Activated naive CD4-positive, alpha-beta T cell (primary cell): ENCODE measurements at places on chromosomes 11 and 22.

GRCh38 chr11:7604331-7604955, 68.9 kb downstream of the CYB5R2 start:
- DNase-seq = no peak

DNA sequence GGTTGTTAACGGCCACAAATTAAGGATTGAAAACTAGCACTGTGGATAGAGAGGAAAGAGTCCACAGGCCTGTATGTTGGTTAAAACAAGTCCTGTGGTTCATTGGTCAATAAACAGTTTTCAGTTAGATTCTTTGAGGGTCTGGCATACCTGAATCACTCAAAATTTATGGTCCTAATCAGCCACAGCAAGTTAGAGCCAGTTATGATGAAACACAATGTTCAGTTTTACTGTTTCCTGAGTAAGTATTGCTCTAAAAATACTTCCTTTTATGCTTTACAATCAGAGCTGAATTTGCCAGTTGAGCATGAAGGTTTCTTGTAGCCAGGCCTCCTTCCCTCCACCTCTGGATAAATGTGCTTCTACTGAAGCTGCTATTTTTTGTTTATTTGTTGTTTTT, 12.9 kb upstream of the CAT start:
- no peak for DNase-seq

DNA sequence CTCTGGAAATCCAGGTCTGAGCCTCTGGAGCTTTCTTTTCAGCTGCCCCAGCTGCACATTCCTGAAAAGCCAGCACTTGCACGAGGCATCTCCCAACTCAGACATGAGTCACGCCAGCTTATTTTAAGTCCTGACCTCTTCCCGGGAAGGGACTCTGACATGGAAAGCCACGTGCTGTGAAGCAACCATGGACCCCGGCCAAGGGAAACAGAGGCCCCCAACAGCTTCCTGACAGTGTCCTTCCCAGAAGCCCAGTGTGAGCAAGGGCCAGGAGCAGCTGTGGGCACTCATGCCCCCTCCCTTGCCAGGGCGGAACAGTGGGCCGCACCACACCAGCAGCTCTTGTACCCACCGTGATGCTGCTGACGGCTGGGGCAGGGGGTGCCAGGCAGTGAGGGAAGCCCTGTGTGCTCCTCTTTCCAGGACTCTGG, 118.8 kb upstream of the CADM1 start:
- no peak for DNase-seq

DNA sequence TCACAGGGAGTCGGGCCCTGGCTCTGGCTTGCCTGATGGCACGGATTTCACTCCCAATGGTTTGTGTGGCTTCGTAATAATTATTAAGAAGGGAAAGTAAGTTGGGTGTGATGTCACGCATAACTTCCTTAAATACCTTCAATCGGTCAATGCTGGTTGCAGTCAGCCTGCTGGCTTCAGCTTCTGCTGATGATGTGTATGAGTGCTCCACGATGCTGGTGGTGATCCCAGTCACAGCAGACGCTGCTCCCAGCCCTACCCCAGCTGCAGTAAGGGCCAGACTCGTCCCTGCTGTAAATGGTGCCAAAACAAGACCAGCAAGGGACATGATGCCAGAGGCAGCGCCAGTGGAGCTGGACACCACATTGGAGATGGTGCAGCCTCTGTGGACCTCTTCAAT, 19.1 kb downstream of the APOL3 start:
- DNase-seq = no peak

DNA sequence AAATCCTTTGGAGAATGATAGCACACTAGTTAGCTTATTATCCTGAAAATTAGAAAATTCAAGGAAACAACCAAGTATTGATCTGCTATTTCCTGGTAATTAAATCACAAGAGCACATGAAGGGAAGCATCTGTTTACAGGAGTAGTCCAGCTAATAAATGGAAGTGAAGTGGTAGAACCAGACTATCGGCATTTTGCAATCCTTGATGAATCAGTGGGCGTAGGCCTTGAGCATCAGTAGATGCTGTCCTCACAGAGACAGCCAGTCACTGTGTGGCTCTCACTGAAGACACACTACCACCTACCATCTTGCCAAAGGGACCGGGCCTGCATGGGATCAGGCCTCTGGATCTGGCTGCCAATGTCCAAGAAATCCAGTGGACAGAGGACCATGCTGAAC, 69.8 kb downstream of the FBLN1 start:
- DNase-seq = no peak

DNA sequence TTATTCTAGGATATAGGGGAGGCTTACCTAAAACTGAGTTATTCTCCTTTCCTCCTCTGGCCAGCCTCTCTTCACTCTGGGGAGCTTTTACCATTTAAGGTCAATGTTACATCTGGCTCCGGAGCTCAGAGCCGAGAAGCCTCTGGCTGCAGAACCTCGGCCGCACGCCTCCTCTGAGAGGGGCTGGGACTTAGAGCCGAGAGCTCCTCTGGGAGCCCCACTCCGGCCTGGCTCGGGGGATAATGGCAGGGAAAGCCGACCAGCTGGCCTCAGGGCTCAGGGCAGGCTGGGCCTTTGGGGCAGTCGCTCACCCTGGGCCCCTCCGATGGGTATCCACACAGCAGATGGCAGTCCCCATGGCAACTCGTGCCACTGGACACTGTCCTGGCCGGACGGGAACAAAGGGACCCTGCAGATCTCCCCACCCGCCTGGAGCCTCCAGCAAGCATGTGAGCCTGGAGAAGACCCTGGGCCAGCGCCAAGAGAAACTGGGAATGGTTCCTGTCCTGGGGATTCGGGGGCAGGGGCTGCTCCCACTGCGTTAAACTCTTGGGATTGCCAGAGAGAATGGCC, at the start of gene IRAG1:
IRAG1 (minus strand) TSS at position 247 of the 573 bp plus-strand sequence; CDS start at position 94, 153 bp downstream.
- no peak for DNase-seq

- no peak for DNase-seq
Observed at GRCh38 chr11:45232341-45233080, 53.6 kb downstream of the SYT13 start.

- DNase-seq = no peak
Observed at GRCh38 chr22:32706149-32706548, 95.4 kb upstream of the TIMP3 start.

GRCh38 chr11:1138097-1138496, 19.7 kb upstream of the MUC5AC start:
- DNase-seq = no peak

DNA sequence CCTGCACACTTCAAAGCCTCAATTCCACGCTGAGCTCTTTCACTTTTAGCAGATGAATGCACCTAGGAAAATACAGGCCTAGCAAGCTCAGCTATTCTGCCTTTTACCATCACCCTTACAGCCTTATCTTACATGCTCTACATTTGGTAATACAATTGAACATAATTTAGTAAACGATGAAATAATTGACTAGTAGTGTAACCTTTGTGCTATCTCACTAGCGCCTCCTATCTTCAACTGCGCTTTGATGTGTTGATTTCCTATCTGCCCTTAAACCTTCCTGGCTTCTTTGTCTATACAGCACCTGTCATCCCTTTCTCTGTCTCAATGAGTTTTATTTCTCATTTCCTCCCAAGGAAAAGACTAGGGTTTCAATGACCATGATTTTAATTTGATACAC, 149.7 kb downstream of the LRRC4C start:
- no peak for DNase-seq

- no peak for DNase-seq
Observed at GRCh38 chr11:3126207-3126865, 38.8 kb downstream of the OSBPL5 start.

GRCh38 chr11:126345759-126346585, 9.5 kb upstream of the ST3GAL4 start:
- DNase-seq = no peak

DNA sequence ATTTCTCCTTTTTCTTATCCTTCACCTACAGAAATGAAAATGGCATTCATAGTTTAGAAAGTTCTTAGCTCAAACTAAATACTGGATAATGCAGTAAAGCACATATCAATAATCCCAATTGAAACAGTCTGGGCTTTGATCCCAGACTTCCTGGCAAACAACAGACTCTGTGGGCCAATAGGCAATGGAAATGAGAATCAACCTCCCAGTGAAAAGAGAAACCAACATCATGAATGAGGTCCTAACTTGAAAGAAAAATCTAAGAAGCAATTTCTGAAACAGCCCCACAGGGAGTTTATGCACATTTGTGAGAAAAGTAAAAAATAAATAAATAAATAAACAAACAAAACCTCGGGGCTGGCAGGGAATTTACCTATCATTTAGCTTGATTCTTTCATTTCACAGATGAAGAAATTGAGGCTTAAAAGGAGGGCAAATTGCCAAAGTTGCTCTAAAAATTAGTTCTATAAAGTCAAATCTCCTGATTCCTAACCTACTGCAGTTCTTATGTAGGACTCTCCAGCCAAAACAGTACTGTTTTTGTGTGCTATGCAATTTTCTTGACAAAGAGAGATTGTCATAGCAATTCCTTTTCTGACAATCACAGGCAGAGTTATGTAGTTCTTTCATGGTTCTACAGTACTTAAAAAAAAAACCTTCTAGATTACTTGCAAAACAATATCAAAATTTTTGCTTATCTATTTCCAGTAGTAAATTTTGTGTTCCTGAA, 265.8 kb downstream of the GRM5 start:
- DNase-seq = no peak

- DNase-seq = no peak
Observed at GRCh38 chr22:44207981-44208317, 27.2 kb downstream of the PARVG start.
